Omental fat pad (tissue), 4 donors: ENCODE measurements at places on chromosomes 2 and 18.

GRCh38 chr2:125870264-125870663, 785.7 kb upstream of the GYPC start:
- no peak for DNase-seq

- no peak for DNase-seq
Measured at GRCh38 chr2:217667512-217667911, 335.3 kb downstream of the TNS1 start.

GRCh38 chr2:105144941-105145300, 96.6 kb upstream of the GPR45 start:
- DNase-seq, result no peak

- DNase-seq, result no peak
Measured at GRCh38 chr2:7886666-7887065, 795.2 kb upstream of the ID2 start.

- DNase-seq, result no peak
Measured at GRCh38 chr2:226410247-226410835, 389.3 kb downstream of the IRS1 start.

- no peak for DNase-seq
Measured at GRCh38 chr18:295756-296490, 28.1 kb upstream of the THOC1 start.

- no peak for DNase-seq
Measured at GRCh38 chr2:214730800-214731407, 78.6 kb downstream of the BARD1 start.

DNA sequence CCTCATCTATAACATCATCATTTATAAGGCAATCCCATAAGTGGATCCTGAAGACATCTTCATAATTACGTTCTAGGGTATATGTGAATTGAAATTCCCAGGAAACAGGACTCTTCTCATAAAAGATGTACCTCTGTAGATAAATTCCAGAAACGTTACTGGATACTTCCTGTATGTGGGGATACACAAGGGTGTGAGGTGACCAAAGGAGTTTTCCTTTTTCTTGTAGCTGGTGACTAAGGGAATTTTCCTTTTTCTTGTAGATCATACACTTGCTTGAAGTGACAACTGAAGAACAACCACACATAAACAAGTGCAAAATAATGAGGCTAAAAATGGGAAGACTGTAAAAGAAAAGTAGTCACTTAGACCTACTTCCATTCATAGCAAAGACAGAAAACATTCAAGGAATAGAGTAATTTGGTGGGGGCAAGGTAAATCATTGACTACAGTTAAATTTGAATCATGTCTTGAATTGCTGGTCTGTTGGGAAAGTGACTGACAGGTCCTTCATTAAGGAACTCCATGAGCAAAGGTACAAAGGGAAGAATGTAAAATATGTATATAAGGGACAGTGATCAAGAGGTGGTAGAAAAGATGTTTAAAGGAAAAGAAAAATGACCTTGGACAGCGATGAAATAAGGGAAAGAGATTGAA, 53.2 kb upstream of the UBE2E3 start:
- no peak for DNase-seq
